ENCODE measurements at places on chromosomes 11 and 22. TPM values are rescaled to one million over a fixed set of nuclear protein-coding genes. Genes with fewer than 3 reads are reported as not detected.

DNA sequence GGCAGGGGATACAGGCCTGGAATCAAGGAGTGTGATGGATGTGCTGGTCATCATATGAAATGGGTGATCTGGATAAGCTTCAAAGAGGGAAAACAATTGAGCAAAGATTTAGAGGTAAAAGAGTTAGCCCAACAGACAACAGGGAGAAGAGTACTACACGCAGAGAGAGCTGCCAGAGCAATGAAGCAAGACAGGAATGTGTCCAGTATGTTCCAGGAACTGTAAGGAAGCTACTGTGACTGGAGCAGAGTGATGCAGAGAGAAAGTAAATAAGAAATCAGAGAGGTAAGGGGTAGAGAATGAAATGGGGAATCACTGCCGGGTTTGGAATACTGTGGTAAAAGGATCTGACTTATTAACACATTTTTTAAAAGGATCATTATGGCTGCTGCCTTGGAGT is 255.1 kb downstream of the DCDC1 start:
- DNase-seq, result no peak

DNA sequence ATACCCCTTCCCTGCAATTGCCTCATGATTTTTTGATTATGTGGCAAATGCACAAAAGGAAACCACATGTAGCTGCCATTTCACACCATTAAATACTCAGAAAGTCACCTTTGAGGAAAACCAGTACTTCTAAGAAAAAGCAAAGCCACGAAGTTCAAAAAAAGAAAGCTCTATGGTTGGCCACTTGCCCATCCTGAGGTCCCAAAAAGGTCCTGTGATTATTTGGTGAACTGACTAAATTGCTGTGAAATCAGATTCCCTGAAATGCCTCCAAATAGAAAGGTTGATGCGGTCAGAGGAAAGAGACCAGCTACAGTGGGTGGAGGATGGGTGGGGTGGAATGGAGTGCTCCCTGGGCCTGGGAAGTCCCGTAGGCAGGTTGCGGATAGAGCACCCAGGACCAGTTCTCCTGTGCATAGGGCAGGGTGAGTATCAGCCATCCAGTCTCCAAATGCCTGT is 26.9 kb downstream of the MRPL16 start:
- DNase-seq, result no peak

- DNase-seq, result no peak
Observed at GRCh38 chr11:15673408-15673831, 558.7 kb downstream of the INSC start.

SEPTIN5 gene
- 141 TPM for total RNA-seq

GRCh38 chr22:43155789-43156188 is 4.4 kb downstream of the TSPO start:
- DNase-seq, result no peak

ZNF280A gene
- not detected for total RNA-seq

CALCA gene
- not detected for total RNA-seq

CRYBB2 gene
- total RNA-seq, result not detected

- DNase-seq, result no peak
Observed at GRCh38 chr22:27296091-27296675, 505.4 kb downstream of the MN1 start.

GVQW3 gene
- 1.8 TPM for total RNA-seq

MED19 gene
- 9.4 TPM for total RNA-seq

GRCh38 chr22:26744892-26745808 is 87.8 kb downstream of the MIAT start:
- no peak for DNase-seq

GRCh38 chr11:102850973-102851745 is 7.8 kb upstream of the MMP3 start:
- DNase-seq, result no peak

DNA sequence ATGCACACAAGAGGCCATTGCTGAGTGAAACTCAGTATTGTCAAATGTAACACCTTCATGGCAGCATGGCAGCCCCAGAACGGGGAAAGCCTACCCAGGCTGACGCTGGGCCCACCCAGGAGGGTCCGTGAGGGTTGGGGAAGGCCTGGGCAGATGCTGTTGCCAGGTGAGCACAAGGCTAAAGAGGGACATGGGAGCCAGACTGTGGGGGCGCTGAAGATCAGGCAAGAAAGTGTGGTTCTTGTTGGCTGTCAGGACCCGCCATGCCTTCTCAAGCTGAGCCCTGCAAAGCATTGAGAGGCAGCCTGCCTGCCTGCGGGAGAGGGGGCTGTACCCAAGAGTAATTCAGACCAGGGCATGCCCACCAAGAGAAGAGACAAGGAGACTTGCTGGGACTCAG is 85.0 kb upstream of the PITPNB start:
- DNase-seq, result no peak

GRCh38 chr11:35750981-35751663 is 88.5 kb downstream of the TRIM44 start:
- no peak for DNase-seq

NOX4 gene
- 3.5 TPM for total RNA-seq

- DNase-seq, result peak; percentile 31
Observed at GRCh38 chr22:29798801-29799200, 31.6 kb downstream of the UQCR10 start.

- DNase-seq, result peak; percentile 33
Observed at GRCh38 chr11:72522186-72522585, 87.9 kb upstream of the CLPB start.

GRCh38 chr11:60159868-60160267 is 23.0 kb downstream of the MS4A6A start:
- DNase-seq, result no peak

GAB4 gene
- not detected for total RNA-seq

GRCh38 chr11:121649798-121650197 is 197.0 kb upstream of the SORL1-AS1 start:
- DNase-seq, result no peak

GRCh38 chr11:126174816-126175215 is 36.6 kb downstream of the RPUSD4 start:
- DNase-seq, result no peak

DNA sequence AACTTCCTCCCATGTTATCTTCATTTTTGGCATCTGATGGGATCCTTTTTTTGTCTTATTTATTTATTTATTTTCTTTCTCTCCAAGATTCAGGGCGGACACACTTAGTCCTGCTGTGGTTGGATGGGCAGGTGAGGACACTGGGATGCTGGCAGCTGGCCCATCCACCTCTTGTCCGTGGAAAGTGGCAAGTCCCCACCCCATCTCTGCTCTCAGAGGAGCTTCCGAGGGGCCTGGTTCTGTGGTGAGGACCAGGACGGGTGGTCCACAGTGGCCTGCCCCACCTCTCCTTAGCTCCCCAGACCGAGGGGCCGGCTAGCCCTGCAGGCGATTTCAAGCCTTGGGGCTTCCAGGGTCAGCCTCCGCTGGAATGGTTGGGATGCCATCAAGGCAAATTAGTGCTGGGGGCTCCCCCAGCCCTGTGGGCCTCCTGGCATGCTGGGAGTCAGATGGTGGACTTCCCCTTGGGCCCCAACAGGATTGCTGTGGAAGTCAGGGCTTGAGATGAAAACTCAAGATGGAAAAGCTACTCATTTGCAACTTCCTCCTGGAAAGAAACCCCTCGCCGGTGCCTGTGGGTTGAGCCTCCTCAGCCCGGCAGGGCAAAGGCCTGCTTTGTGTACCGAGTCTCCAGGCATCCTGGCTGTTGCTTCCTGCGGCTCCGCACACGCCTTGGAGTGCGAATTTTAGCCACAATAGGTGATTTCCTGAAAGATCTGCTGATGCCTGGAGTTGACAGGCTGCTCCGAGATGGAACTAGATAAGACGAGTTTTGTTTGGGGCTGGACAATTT is 31.2 kb upstream of the LINC01488 start:
- DNase-seq, result peak; percentile 42

GRCh38 chr11:134751766-134752165 is 339.7 kb upstream of the B3GAT1 start:
- DNase-seq, result no peak

GRCh38 chr11:66363187-66363601 is 8.4 kb downstream of the SLC29A2 start:
- no peak for DNase-seq

SHANK2 gene
- total RNA-seq, result 0.27 TPM

DNA sequence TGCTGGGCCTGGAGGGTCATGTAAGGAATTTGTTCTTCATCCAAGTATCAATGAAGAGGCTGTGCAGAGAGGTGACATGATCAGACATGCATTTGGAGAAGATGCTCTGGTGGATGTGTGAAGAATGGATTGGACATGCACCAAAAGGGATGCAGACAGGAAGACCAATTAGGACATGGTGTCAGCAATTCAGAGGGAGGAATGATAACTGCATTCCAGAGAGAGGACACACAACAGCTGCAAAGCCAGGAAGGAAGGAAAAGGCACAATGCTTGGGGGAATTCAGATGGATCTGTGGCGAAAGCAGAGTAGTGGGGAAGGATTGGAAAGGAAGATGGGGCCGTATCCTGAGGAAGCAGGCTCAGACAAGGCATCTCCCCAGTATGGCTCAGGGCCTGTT is 5.2 kb upstream of the ARRB1 start:
- no peak for DNase-seq

DNA sequence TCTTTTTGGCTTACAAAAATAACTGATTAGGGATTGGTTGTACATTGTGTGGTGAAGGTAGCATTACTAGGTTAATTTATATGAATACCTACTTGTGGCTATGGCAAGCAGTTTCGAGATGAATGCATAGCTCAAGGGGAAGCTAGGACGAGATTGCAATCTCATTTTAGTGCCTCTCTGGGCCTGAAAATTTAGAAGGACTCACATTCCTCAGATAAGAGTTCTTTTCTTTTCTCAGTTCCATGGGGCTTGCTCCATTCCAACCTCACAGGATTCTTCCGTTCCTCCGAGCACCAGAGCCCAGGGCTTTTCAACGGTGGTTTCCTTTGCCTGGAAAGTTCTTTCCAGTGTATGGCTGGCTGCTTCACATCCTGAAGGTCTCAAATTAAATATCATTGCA is 82.1 kb downstream of the CECR2 start:
- no peak for DNase-seq

DNA sequence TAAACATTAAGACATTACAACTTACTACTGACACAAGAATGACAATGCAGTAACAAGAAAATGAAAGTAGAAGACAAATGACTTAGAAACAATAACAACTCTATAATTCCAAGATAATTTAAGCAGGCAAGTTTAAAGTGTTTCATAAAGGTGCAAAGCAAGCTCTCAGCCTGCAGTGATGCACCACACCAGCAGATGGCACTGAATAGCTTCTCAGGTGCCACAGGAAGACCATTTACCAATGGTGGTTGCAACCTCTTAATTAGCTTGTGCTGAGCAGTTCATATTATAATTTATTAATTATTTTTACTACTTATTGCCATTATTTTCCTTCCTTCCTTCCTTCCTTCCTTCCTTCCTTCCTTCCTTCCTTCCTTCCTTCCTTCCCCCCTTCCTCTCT is 60.6 kb downstream of the NXPE2 start:
- no peak for DNase-seq

- DNase-seq, result no peak
Observed at GRCh38 chr11:112421879-112422278, 161.2 kb upstream of the PLET1 start.

DNA sequence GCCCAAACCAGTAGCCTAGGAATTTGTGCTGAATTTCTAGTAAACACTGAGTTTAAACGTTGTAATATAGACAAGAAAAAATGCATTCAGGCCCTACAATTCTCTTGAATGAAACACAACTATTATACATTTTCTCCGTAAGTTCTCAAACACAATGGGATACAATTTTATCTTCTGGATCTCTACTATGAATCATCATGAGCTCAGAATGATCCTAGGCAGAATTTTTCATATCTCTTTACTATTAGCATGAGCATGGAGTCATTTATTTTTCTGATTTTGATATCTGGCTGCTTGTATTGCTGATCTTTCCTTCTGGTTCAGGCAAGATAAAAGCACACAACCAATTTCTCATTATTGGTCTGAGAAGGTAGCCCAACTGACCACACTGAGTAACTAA is 1123.4 kb upstream of the RAG2 start:
- no peak for DNase-seq

DNA sequence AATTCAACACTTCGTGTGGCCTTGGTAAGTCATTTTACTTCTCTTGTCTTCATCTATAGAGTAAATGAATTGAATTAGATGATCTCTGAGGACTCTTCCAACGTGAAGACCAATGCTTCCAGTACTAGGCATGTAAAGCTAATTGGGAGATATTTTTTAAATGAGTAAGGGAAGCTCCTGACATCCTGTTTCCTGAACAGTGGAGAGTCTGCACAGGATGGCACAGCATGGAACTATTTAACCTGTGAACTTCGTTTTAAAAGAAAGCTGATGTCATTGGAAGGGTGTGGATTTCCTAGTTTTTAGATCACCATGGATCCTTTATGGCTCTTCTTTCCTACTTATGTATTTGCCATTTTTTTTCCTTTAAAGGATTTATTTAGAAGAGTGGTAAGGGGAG is 48.4 kb upstream of the HSD17B12 start:
- no peak for DNase-seq

PRODH gene
- total RNA-seq, result 13.3 TPM

DNA sequence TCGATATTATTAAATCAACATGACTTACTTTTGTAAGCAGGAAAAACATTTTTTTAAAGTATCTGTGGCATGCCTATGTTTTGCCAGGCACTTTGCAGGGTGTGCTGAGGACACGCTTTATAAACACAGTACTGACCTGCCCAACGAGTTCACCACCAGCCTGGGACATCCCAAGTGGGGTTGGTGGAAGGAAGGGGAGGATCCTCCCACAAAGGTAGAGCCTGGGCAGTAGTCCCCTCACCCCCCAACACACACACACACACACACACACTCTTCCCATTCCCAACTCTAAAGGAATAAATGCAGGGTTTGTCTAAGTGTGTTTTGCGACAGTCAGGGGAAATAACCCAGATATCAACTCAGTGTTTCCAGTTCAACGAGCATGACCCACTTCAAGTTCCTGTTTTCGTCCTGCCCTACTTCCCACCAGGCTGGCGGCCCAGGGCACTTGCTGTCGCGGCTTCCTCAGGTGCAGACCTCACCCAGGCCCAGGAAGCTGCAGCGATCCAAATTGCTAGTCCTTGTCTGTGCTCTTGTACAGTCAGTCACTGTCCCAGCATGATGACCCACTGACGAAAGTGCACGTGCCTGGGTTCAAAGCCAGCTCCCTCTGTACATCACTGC is 3.1 kb downstream of the CERK start:
- no peak for DNase-seq

SCUBE2 gene
- total RNA-seq, result 1.8 TPM

GRCh38 chr11:128627666-128628324 is 40.4 kb upstream of the ETS1 start:
- DNase-seq, result no peak

DNA sequence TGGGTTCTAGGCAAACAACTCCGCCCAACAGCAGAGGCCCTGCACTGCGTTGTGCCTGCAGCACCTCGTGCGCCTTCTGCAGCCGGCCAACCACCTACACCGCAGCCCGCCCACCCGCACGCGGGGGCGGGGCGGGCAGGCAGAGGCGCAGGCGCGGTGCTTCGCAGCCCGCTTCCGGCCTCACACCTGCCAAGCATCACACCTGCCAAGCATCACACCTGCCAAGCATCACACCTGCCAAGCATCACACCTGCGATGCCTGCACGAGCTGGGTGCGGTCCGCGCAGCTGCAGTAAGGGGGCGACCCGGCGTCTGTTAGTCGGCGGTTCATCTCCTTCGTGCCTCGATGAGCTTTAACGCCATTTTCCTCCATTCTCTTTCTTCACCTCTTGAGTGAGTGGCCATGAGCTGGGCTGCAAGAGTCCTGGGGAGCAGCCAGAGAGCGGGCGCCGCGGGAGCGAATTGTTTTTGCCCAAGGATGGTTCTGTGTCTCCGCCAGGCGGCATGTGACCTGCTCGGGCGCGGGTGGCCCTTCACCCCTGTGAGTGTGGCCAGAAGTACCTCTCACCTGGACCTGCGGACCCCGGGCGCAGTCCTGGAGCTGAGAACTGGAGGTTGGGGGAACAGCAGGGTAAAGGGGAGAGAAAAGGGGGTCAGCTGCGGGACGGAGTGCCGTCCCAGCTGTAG is at the start of gene LDHAL6A:
TSS of gene LDHAL6A (plus strand) at position 171 of the 687 bp plus-strand sequence. CDS start 825 bp downstream, outside the sequence.
- no peak for DNase-seq

B3GAT1 gene
- total RNA-seq, result 0.08 TPM

Data from left ventricle myocardium inferior (tissue), 1 donor.